ENCODE measurements at places on chromosomes 3 and 15.

GRCh38 chr15:90046911-90047392 lies 45.8 kb downstream of the ZNF710 start:
- DNase-seq: no peak

DNA sequence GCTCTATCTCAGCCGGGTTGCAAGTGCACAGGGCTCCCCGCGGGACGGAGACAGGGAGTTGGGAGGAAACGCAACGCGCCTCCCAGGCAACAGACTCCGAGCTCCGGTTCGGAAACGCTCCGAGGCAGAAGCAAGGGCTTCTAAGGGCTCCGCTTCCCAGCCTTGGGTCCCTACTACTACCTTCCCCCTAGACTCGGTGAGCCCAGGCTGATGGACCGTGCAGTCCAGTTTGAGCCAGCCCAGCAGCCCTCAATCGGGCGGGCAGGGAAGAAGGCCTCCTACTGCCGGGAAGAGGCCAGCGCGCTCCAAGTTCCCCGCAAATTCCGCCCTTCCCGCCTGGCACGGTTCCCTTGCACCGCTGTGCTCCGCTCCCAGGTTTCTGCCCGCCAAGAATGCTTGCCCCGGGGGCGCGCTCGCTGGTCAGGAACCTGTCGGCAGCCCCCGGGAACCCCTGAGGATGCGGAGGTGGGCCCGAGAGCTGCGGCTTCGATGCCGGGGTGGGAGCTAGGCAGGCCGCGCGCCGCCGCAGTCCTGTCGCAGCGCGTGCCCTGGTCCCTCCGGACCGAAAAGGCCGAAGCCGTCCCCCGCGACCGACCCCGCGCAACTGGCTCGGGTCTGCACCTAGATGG lies 728 bp downstream of the TRANK1 start:
- peak; percentile 20 for DNase-seq

DNA sequence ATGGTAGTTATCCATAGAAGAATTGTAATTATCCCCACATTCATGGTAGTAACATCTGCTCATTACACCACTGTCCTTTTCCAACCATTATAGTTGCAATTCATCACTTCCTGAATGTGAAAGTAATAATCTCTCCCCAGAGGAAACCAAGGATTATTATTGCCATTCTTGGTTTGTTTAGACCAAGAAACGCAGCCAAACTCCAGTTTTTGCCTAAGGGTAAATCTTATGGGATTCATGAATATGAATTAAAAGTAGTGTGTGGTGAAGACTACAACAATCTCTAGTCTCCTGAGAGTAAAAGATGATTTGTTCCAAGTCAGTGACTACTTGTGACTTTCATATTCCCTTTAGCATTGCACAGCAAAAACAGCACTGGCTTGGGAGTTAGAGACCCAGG lies 45.7 kb upstream of the ABI3BP start:
- no peak for DNase-seq

DNA sequence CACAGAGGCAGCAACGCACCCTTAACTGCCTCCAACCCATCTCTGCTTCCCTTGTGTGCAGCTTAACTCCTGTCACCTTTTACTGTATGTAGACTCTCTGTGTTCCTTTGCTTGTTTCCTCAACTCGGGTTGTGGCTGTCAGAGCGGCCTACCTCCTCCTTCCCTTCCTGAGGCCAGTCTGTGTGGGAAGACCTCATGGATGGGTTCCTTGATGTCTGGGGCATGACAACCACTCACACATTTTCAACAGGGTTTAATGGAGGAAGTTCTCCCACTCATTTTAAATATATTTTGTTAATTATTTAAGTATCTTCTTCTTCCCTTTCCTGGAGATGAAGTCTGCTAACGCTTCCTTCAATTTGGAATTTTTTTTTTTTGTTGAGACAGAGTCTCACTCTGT lies 1.8 kb upstream of the CSPG5 start:
- no peak for DNase-seq

GRCh38 chr15:27989427-27989826 lies 109.7 kb downstream of the OCA2 start:
- no peak for DNase-seq

- peak; percentile 41 for DNase-seq
These were observed 26.7 kb downstream of the NRROS start for GRCh38 chr3:196666001-196666867.

DNA sequence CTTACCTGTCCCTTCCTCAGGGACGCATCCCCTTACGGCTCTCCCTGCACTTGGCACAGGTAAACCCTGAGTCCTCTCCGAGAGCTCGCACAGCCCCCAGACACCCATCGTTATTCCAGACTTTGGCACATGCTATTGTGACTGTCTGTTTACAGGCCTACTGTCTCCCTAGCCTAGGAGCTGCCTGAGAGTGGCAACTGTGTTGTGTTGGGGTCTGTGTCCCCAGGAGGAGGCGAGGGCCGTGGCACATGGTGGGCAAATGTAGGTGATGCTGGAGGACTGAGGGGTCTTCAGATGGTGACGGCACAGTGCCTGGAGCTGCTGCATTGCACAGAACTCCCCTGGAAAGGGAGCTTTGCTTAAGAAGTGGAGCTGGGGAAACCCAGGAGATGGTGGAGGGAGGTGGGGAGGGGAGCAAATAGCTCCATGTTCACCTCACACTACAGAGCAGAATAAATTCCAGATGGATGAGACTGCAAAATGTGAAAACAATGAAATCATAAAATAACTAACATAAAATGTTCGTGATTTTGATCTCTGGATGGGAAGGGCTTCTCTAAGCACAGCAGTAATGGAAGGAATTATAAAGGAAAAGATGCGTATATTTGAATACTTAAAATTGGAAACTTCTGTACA lies 96.5 kb downstream of the SMAD6 start:
- DNase-seq: no peak

GRCh38 chr3:184229394-184230080 lies at the start of gene VWA5B2:
Gene VWA5B2, plus strand, starts transcription at chr3:184229585. Its CDS starts 944 bp downstream, at chr3:184230529.
- DNase-seq: no peak

DNA sequence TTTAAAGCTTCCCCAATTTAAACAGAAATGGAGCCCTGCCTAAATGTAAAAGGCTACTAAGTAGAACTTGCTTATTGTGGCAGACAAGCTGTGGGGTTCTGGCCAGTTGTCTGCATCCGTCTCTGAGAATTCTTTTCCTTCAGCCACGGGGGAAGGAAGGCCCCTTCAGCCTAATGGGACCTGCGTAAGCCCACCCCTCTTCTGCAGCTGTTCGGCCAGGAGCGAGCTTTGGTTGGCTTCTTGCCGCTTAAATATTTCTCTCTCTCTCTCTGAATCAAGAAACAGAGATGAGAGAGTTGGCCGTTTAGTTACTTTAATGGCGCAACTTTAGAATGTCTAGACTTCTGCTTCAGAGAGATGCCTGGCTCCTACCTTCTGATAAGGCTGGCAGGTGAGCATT lies 151.7 kb upstream of the PROK2 start:
- DNase-seq: no peak

DNA sequence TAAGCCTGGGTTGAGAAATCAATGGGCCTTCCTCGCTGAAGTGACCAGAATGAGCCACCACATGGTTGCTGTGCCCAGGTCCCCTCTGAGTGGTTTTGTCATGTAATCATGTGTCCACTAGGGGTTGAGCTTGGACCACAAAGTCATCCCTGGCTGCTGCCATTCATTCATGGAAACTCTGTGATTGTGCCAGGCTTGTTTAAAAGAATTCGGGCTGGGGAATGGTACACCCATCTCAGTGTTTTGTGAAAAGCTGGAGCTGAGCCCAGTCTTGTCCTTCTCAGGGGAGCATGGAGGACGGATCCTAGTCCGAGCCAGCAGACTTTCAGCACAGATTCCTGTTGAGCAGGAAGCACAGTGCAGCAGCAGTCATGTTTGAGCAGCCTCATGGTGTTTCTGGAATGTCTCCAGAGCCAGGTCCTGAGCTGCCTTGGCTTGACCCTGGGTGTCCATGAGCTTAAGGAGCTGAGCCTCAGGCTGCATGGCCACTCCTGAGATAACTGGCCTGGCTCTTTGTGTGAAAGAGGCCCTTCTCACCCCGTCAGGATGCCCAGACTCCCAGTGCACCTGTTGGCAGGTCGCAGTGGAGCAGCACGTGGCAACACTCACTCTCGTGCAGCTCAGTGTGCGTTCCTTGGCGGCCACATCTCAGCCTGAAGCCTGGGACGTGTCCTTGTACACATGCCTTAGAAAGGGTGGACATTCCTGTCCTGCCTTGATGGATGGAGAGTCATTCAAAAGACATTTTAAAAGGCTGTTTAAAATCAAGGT lies 260.3 kb upstream of the TPM1 start:
- DNase-seq: peak; percentile 82

DNA sequence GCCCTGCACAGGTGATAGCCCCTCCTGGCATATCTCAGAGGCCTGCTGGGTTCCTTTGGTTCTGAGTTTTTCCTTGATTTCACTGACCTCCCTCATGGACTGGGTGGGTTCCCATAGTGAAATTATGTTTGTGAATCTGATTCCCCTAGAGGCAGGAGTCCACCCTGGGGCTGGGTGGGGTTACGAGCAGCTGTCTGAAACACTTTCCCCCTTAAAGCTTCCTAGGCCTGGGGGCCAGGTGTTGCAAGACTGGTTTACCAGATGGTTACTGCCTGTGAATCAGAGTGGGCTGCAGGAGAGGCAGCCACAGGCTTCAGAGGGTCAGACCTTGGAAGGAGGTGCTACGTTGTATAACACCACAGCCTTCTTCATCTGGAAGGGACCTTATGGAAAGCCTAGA lies 34.3 kb downstream of the IL20RB start:
- DNase-seq: no peak

DNA sequence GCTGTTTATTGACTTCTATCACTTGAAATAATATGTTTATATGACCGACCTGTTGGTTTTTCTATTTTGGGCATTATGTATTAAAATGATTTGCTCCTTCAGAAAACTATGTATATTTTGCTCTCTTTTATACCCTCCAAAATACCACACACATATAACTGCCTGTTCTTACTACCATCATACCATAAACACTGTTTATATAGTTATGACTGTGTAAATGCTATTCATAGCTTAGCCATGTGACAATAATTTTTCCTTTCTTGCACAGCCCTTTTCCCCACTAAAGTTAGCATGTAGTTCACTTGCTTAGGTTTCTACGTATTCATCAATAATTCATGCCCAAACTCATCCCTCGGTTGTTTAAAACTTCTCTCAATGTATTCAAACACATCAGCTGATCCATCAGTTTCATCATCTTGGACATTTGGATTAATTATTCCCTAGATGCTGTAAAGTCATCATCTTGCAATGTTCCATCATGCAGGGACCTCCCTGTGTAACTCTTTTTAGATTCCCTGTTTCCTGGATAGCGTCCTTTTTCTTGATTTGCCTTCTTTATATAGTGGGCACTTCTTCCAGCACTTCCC lies 8.2 kb upstream of the RYK start:
- DNase-seq: no peak

DNA sequence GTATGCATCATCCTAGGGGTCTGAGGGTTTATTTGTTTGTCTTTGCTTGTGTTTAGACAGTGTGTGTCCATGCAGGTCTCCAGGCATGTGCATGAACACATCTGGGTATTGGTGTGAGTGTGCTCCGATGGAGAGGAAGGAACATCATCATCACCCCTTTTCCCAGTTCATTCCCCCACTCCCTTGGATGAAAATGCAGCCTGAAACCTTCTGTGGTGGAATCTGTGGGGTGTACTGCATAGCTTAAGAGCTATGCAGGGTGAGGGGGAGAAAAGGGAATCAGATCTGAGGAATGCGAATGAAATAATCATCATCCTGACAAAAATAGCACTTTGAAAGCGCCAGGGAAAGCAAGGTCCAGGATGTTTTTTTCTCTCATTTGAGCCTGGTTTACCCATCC lies 520.1 kb downstream of the NTRK3 start:
- no peak for DNase-seq

- DNase-seq: no peak
These were observed 9.8 kb upstream of the ATP13A5 start for GRCh38 chr3:193388361-193388760.

DNA sequence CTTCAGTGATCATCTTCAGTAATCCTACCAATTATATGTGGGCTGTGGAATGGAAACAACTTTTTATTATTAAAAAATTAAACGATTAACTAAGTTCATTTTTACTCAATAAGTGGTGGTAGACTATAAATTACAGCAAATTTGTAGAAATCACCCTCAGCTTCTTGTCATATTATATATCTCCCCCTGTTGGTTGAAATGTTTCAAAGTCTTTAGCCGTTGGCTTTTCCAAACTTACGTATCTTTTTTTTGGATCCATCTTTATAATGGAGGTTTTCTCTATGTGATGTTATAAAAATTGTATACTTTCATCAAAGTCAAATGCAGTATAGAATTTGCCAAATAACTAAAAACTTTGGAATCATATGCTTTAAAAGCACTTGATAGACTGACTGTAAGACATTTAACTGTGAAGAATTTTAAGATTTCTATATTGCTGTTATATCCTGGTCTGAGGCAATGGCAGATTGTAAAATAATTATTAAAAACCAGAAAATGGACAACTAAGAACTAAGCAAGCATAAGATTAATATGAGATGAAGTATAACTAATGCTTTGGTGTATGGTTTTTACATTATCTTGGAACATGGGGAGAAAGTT lies 44.7 kb downstream of the ATP11B start:
- DNase-seq: no peak

DNA sequence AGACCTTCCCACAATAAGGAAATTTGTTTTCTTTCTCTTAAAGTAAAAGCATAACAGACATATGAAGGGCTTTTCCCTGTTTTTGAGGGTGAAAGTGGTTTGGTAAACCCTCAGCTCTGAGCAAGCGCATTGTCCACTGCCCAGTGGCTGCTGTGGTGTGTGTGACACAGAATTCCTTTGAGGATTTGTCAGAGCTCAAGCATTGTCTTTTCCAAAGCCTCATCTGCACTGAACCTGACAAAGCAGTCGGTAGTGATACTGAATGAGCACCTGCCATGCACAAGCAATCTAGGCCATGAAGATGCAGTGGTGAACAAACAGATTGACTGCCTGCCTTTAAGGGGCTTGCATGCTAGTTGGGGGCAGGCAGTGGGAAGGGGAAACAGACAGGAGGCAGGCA lies 128.3 kb downstream of the PLCL2 start:
- DNase-seq: no peak

- DNase-seq: no peak
These were observed 5.0 kb upstream of the LRRFIP2 start for GRCh38 chr3:37179144-37179967.

DNA sequence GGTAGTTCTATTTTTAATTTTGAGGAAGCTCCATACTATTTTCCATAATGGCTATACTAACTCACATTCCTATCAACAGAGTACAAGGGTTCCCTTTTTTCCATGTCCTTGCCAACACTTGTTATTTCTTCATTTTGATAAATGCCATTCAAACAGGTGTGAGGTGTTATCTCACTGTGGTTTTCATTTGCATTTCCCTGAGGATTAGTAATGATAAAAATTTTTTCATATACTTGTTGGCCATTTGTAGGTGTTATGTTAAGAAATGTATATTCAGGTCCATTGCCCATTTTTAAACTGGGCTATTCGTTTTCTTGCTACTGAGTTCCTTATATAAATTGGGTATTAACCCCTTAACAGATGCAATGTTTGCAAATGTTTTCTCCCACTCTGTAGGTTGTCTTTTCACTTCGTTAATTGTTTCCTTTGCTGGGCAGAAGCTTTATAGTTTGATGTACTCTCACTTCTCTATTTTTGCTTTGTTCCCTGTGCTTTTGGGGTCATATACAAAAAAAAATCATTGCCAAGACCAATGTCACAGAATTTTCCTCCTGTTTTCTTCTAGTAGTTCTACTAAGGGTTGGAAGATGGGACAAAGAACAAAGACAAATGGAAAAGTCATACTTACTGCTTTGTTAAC lies 11.0 kb upstream of the VPS39 start:
- DNase-seq: no peak

Data from globus pallidus (tissue), 1 donor.